ENCODE measurements at places on chromosomes 2 and 18. TPM values are rescaled to one million over a fixed set of nuclear protein-coding genes. Genes with fewer than 3 reads are reported as not detected.

DNA sequence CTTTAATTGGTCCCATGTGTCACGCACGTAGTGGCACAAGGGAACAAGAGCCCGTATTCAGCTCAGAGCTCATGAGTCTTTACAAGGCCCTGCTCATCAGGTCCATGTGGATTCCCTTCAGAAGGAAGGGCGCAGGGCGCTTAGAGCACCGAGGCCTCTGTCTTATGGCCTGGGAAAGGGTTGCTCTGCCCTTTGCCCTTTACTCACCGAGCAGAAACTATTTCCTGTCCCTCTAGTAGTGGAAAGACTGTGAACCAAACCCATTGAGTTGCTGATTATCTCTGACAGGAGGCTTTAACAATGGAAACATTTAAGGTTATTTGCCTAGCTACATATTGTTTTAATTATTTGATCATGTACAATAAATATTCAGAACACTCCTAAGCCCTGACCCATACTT, 102.0 kb upstream of the ACAA2 start:
- H3K4me1 ChIP-seq: no peaks in the 10 kb centered on the region
- H3K27me3 ChIP-seq: peaks cover 36% of the 10 kb centered on the region
- no peak for DNase-seq
- no peaks in the 10 kb centered on the region for H3K36me3 ChIP-seq
- H3K27ac ChIP-seq: no peak overlapping the region
- H3K4me3 ChIP-seq: no peak overlapping the region

DNA sequence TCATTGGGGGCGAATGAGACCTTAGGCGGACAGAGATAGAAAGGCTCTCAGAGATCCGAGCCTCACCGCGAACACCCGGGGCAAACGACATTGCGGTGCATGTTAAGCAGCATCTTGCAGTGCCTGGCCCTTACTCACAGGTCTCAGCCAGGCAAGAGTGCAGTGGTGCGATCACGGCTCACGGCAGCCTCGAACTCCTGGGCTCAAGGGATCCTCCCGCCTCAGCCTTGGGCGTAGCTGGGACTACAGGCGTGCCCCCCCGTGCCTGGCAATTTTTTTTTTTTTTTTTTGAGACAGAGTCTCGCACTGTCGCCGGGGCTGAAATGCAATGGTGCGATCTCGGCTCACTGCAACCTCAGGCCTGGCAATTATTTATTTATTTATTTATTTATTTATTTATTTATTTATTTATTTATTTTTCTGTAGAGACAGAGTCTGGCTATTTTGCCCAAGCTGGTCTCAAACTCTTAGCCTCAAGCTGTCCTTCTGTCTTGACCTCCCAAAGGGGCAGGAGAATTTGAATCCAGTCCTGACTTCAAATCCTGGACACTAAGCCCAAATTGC, 1.3 kb downstream of the LAMA3 start:
- H3K36me3 ChIP-seq: no peaks in the 10 kb centered on the region
- no peaks in the 10 kb centered on the region for H3K4me1 ChIP-seq
- no peak for DNase-seq
- peak overlapping the region; percentile 47 for H3K4me3 ChIP-seq
- H3K27ac ChIP-seq: no peak overlapping the region
- peaks cover 45% of the 10 kb centered on the region for H3K27me3 ChIP-seq

DNA sequence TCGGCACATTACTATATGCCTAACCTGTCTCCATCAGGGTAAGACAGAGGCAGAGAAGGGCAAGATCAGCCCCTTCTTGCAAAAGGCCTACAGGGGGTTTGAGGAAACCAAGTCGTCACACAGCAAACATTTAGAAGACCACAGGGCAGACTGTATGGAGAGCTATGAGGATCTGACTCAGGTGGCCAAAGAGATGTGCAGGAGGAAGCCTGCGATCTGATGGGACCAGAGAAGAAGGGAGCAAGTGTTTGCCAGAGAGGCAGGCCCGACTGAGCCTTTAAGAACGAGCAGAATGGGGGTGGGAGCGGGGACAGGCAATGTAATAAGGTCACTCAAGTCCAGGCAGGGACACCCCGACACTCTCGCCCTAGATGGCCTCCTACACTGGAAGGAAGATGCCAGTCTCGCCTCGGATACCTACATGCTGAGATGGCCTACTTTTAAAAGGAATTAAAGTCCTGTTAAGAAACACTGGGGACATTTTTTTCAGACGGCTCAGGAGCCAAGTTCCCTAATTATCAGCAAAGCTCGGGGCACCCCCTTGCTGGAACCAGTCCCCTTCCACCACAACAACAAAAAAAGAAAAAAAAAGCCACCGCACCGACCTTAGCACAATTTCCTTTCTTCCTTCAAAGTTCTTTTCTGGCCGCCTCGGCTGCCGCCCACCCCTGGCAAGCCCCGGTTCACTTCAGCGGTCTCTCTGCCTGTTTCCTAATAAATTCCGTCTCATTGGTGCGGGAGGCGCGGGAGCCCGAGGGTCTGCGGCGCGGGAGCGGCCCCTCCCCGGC, 1.5 kb downstream of the SFXN5 start:
- no peaks in the 10 kb centered on the region for H3K27me3 ChIP-seq
- peak overlapping the region; percentile 88 for H3K4me3 ChIP-seq
- no peak for DNase-seq
- peaks cover 26% of the 10 kb centered on the region for H3K4me1 ChIP-seq
- no peaks in the 10 kb centered on the region for H3K36me3 ChIP-seq

DNA sequence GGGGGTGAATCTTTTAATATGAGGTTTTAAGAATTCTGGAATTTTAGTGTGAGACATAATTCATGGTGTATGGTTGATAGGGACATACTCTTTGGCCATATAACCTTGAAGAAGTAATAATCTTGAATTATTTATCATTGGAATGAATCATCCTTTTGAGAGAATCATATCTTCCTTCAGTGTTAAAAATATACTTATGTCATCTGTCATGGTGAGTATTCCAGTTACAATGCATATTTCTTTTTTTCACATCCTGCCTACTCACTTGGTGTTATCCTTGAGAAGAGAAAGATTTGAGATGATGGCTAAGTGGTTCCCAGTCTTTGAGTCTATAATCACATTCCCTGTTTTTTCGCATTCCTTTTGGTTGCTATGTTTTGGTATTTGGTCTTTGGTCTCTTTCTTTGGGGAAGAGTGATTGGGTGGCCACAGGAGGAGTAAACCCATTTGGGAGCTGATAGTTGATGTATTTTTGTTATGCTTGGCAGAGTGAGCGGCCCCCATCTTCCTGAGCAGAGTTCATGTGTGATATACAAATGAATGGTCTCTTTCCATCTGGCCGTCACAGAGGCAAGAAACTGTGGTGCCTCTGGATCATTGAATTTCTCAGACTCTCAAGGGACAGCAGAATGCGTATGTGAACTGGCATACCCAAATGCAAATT, 21.6 kb downstream of the ASAP2 start:
- H3K36me3 ChIP-seq: no peaks in the 10 kb centered on the region
- H3K27me3 ChIP-seq: peaks cover 46% of the 10 kb centered on the region
- H3K27ac ChIP-seq: no peak overlapping the region
- no peak for DNase-seq
- H3K4me3 ChIP-seq: no peak overlapping the region

DNA sequence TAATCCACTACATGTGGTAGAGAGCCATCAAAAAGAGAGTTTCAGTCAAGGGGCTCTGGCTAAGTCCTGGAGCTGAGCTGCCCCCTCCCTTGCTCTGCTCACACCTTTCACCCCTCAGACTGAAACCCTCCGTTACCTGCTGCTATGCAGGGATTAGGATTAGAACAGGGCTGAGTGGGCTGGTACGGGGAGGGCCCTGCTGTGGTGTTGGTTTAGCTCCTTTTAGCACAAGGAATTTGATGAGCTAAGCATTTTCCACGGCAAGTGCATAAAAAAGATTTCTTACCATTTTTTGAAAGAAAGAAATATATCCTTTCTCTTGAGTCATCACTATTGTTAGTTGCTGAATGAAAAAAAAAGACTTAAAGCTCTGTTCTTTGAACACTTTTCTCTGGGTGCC, 46.3 kb downstream of the TCF7L1 start:
- no peak for DNase-seq
- no peak overlapping the region for H3K4me3 ChIP-seq
- no peaks in the 10 kb centered on the region for H3K4me1 ChIP-seq
- H3K36me3 ChIP-seq: no peaks in the 10 kb centered on the region
- peaks cover 4% of the 10 kb centered on the region for H3K27me3 ChIP-seq

DNA sequence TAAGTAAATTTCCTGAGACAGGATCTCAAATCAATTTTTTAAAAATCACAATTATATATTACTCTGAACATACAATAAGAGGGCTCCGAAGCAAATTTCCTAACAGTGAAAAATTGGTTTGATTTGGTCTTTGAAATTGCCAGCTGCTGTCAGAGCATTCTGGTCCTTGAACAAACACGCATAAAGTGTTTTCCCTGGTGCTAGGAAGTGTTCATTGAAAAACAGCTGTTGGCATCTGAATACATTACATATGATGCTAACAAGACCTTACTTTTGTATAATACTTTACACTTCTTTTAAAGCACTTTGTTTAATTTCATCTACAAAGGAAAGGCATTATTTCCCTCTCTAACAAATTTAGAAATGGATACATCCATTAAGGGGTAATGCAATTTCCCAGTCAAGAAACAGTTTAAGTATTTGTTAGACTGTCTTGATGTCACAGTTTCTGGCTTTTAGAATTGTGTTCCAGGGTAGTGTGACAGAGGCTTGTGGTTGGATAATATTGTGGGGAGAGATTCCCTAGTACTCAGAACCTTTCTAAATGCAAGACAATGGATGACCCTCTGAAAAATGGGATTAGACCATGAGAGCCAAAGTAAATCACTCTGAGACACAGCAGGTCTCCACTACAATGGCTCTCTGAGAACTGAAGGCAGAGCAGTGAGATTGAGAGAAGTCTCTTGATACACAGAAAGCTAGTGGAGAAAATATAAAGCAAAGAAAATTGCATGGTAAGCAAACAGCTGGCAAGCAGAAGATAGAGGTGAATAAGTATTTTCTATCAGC, 299.0 kb downstream of the TRIB2 start:
- H3K27me3 ChIP-seq: peaks cover 58% of the 10 kb centered on the region
- H3K4me1 ChIP-seq: no peaks in the 10 kb centered on the region
- no peak overlapping the region for H3K4me3 ChIP-seq
- DNase-seq: no peak
- H3K27ac ChIP-seq: no peak overlapping the region

DNA sequence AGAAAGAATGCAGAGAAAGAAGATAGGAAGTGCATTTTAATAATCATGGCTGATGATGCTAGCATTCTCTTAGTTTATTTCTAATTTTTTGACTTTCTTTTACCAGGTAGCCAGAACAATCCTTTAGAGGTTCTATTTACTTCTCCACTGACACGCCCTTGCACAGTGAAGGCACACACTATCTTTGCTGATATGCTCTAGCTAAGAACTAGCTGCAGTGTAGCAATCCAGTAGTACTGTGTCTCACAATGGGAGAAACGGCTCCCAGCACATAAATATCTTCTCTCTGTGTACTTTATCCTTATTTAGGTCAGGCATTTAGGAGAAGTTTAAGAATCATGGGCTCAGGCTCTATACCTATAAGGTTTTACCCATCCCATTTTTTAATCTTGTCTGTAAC, 1005.4 kb downstream of the LRP1B start:
- DNase-seq: no peak
- H3K27me3 ChIP-seq: no peaks in the 10 kb centered on the region
- H3K4me3 ChIP-seq: no peak overlapping the region
- peaks cover 3% of the 10 kb centered on the region for H3K36me3 ChIP-seq

DNA sequence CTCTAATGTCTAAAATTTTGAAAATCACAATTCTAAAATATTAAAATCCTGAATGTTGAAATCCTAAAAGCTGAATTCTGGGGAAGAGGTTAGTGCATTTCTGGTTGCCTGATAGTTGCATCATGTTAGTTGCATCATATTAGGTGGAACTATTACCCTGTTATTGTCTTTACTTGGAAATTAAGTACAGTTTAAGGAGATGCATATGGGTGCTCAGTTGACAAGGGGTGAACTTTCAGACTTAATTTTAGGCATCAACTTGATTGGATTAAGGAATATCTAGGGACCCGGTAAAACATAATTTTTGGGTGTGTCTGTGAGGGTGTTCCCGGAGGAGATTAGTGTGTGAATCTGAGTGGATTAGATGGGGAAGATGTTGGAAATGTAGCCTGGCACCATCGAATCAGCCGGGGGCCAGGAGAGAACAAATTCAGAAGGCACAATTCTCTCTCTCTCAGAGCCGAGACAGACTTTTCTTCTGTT, 409.8 kb downstream of the PLCL1 start:
- H3K27ac ChIP-seq: peak overlapping the region; percentile 58
- H3K27me3 ChIP-seq: no peaks in the 10 kb centered on the region
- H3K4me3 ChIP-seq: no peak overlapping the region
- no peaks in the 10 kb centered on the region for H3K4me1 ChIP-seq

Gene PDE6D
- 45.0 TPM for total RNA-seq

All from activated T-cell treated with anti-CD3 and anti-CD28 coated beads, Interleukin-2, amount 50 U/mL, for 72 hours (primary cell).